Hepatic stellate cell (primary cell): ENCODE measurements at places on chromosomes 13 and 19.

GRCh38 chr13:37766502-37766901 lies 103.1 kb downstream of the TRPC4 start:
- DNase-seq: no peak

- DNase-seq: peak; percentile 62
Measured at GRCh38 chr19:31408460-31409124, 59.4 kb upstream of the TSHZ3 start.

DNA sequence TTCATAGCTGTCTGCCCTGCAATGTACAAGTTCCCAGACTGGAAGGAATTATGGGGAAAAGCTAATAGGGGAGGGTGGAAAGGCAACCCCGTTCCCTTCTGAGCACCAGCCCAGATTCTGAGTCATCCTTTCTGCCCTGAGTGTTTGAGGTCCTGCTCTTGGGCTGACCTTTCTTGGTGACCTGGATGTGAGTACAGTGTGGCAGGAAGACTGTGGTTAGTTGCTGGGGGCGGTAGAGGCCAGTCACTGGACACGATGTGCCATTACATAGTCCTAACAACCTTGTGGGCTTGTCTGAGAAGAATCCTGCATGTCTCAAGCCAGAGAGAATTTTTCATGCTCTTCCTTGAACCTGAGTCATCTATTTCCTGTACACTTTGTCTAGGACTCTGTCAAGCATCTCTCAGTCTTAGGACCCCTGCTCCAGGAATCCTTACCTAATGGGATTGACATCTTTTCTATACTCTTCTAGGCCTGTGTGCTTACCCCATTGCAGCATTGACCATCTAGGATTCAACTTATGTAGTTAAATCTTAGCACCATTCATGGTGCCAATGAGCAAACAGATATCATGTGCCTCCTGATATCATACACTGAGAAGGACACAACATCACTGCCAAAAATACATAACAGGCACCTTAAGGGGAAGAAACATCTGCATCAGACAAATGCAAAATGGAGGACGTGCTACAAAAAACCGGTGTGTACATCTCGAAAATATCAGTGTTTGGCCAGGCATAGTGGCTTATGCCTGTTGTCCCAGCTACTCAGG lies 8.1 kb upstream of the ANGPTL4 start:
- peak; percentile 71 for DNase-seq

- no peak for DNase-seq
Measured at GRCh38 chr13:79658333-79658975, 177.5 kb downstream of the NDFIP2 start.

GRCh38 chr19:42568006-42568405 lies 26.7 kb downstream of the CEACAM8 start:
- DNase-seq: no peak

GRCh38 chr13:44142540-44142867 lies 231.1 kb upstream of the SERP2 start:
- DNase-seq: no peak

GRCh38 chr19:4622695-4623421 lies 16.5 kb upstream of the TNFAIP8L1 start:
- no peak for DNase-seq

DNA sequence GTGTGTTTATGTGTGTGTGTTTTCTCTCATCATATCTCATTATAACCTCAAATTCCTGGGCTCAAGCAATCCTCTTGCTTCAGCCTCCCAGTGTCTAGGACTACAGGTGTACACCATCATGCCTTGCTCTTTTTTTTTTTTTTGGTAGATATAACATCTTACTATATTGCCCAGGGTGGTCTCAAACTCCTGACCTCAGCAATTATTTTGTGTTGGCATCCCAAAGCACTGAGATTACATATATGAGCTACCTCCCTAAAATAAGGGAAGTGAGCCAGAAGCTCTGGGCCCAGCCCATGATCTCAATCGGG lies 448 bp upstream of the ZNF543 start:
- DNase-seq: no peak

DNA sequence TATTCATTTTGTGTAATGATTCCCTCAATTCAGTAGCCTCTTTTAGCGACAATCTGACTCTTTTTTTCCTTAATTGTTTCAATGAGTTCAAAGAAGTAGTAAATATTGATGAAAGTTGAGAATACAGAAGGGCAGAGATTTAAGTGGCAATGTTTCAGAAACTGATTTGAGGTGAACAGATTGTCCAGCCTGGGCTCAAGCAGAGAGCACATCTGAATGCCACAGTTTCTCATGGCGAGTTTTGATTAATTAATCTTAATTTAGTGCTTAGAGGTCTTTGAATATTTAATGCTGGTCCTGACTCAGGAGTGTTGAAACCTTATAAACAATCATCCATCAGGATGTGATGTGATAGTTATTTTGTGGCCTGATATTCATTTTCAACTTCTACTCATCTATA lies 890.7 kb upstream of the SLITRK6 start:
- DNase-seq: no peak

GRCh38 chr13:93279982-93280381 lies 53.4 kb downstream of the GPC6 start:
- DNase-seq: no peak

GRCh38 chr19:55372316-55373081 lies 2.2 kb upstream of the IL11 start:
- no peak for DNase-seq

- DNase-seq: peak; percentile 89
Measured at GRCh38 chr19:54035215-54036178, 28.2 kb downstream of the VSTM1 start.

DNA sequence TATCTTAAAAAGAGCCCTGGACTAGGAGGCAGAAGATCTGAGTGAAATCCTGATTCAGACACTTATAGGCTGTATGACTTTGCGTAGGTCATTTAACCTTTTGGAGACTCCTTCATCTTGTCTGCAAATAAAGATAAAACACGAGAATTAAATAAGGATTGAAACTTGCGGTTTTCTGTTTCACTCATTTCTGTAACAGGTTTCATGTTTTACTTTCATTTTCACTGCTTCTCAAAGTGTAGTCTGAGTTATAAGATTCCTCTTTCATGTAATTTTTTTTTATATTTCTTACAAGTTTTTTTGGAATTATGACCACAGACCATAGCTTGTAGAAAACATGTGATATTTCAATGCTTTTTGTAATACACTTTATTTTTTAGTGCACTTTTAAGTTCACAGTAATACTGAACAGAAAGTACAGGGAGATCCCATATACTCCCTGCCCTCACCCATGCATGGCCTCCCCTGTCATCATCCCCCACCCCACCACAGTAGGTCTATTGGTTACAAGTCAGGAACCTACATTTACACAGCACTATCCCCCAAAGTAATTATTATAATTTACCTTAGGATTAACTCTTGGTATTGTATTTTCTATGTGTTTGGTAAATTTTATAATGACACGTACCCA lies 174.6 kb downstream of the ITGBL1 start:
- DNase-seq: no peak

GRCh38 chr19:19740755-19741154 lies 7.8 kb upstream of the ZNF14 start:
- DNase-seq: no peak

GRCh38 chr19:18425515-18426415 lies 6.6 kb downstream of the SSBP4 start:
- peak; percentile 94 for DNase-seq

DNA sequence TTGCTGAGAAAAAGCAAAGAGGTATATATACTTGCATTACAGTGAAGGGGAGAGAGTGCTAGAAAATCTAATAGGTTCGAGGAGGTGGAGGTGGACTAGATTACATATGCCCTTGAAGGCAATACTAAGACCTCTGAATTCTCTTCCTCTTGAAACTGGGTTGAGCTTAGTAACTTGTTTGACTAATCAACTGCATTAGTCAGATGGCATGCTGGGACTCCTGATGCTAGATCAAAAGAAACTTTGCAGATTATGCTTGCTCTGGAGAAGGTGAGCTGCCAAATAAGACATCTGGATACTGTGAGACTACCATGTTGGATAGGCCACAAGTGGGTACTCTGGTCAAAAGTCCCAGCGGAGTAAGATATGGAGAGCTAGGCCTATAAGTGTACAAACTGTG lies 331.3 kb downstream of the KLF5 start:
- DNase-seq: no peak

- no peak for DNase-seq
Measured at GRCh38 chr19:46722004-46722380, 5.1 kb upstream of the PRKD2 start.

DNA sequence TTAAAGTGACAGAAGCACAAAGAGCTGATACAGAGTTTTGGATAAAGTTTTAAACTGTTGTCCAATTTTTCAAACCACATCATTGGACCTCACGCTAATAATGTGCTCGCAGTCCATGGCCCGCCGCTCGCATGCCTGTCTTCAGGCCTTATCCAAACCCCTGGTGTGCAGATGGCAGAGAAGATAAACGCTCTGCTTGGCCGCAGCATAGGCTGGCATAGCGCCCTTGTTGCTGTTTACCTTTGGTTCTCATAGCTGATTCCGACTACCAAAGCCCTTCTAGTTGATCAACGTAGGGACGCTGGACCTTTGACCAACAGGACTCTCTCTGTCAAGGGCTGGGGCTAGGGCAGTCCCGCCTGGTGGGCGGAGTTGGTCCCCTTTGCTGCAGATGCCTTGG lies 23.5 kb upstream of the QTRT1 start:
- no peak for DNase-seq

DNA sequence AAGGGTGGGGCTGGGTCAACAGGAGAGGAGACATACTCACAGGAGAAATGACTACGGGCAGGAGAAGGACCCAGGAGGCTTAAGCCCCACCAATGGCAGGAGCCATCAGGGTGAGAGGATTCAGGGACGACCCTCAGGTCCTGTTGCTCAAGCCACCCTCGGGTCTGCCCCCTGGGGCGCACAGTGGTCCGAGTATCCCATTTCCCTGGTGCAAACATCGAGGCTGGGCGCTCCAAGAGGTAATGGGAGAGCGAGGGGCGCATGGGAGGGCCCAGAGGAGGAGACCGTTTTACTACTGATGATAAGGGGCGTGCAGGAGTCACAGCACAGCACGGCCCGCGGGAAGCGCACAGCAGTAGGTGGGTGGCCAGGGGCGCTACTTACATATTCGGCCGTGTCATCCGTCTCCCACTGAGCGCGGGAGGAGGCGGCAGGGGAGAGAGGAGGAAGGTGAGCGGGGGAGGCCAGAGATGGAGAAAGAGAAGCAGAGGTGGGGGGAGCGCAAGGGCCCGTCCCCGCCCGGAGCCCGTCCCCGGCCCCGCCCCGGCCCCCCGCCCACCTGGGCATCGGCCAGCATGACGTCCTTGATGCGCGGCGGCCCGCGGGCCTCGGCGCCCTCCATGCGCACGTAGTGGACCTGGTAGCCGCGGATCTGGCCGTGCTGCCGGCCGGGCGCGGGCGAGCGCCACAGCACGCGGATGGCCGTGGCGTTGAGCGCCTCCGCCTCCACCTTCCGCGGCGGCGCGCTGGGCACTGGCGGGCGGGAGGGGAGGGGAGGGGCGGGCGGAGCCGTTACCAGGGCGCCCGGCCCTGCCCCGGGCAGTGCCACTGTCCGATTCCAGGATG lies 111.5 kb downstream of the PTPRS start:
- no peak for DNase-seq

DNA sequence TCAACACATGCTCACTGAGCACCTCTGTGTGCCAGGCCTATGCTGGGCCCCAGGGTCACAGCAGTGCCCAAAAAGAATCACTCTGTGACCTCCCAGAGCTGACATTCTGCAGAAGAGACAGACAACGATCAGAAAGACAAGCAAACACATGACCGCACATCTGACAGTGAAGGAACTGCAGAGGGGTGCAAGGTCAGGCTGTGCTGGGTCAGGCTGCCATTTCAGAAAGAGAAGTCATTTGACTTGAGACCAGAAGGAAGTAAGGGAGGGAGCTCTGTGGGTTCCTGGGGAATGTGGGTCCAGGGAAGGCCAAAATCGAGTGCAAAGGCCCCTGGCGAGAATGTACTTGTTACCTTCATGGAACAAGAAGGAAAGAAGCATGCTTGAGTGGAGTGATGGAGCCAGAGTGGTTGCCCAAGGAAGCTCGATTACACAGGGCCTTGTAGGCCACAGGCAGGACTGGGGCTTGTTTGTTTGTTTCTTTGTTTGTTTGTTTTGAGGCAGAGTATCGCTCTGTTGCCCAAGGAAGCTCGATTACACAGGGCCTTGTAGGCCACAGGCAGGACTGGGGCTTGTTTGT lies 11.4 kb upstream of the CD22 start:
- no peak for DNase-seq

DNA sequence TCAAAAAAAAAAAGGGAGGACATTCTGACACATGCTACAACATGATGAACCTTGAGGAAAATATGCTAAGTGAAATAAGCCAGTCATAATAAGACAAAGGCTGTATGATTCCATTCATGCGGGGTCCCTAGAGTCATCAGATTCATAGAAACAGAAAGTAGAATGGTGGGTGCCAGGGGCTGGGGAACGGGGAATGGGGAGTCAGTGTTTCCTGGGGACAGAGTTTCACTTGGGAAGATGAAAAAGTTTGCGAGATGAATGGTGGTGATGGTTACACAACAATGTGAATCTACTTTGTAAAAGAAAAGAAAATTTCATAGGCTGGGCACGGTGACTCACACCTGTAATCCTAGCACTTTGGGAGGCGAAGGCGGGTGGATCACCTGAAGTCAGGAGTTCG lies 6.1 kb upstream of the CLEC4G start:
- DNase-seq: no peak

- DNase-seq: no peak
Measured at GRCh38 chr19:646779-647565, 7.3 kb downstream of the FGF22 start.

GRCh38 chr13:26463296-26463695 lies 94.2 kb upstream of the WASF3 start:
- no peak for DNase-seq

DNA sequence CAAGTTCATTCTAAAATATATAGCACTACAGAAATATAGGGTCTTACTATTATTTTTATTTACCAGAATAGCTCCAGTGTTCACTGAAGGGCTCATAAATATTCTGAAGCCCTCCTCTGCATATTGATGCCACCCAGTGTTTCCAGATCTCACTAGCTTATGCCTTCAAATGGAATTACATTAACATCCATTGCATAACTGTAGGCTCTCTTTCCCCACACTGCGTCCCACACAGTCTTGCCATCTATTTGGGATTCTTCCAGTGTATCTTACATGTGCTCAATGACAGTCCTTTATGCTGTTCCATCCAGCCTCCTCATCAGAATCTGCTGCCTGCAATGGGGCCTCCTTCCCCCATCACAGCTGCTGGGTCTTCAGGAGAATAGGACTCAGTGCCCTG lies 137.2 kb downstream of the CYSLTR2 start:
- DNase-seq: no peak

GRCh38 chr19:6501740-6502648 lies at the start of gene TUBB4A:
Gene TUBB4A (minus strand): TSS chr19:6502309. CDS start chr19:6502212, 97 bp downstream.
- no peak for DNase-seq

DNA sequence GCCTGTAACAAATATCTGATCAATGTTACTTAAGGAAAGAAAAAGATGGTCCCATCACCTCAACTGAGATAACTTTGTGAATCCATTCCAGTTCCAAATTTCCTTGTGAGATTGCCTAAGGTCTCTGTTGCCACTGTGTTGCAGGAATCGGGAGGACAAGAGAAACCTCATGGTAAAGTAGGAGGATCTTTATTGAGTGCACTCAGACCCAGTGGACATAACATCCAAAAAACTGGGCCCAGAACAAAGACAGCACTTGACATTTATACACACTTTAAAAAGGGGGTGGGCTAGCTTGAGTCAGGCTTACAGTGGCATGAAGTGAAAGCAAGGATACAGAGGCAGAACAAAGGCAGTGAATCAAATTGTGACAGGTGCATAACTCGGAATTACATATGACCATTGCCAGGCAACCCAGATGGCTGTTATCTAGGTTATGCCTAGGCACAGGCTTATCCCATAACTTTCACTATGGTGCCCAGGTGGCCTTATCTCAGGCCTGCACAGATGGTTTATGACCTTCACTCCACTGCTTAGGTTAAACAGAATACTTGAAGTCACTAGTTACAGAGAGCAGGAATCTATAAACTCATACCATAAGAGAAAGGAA lies 459.4 kb upstream of the PCDH20 start:
- DNase-seq: no peak
